ENCODE measurements at places on chromosomes 5 and 9.

DNA sequence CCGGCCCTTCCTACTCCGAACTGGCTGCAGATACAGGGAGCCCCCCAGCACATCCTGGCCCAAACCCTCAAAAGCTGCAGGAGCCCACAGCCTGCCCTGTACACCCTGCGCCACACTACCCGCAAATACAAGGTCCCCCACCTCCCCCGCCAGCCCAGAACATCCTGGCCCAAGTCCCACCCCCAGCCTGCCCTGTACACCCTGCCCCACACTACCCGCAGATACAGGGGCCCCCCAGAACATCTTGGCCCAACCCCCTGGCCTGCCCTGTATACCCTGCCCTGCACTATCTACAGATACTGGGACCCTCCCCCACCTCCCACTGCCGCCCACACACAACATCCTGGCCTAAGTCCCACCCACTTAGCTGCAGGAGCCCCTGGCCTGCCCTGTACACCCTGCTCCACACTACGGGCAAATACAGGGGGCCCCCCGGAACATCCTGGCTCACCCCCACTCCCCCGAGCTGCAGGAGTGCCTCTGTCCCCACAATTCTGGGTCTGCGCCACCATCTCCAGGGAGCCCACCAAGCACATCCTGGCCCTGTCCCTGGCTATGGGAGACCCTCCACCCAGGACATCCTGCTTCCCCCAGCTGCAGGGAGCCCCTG lies 8.3 kb downstream of the LPCAT1 start:
- DNase-seq = no peak

DNA sequence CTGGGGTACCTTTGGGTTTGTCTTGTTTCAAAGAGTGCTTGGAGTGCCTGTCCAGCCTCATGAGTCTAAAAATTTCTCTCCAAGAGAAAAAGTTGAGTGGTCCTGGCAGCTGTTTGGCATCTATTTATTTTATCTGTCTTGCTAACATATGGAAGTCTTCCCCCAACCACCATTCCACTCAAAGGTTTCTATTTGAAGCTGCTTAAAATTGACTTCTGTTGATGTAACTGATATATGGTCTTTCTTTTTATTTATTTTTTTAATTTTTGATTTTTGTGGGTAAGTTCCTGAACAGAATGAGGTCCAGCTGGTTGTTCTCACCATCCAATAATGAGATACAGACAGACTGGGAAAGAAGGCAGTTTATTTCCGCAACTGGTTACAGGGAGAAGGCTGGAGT lies 178.7 kb upstream of the SGCD start:
- no peak for DNase-seq

DNA sequence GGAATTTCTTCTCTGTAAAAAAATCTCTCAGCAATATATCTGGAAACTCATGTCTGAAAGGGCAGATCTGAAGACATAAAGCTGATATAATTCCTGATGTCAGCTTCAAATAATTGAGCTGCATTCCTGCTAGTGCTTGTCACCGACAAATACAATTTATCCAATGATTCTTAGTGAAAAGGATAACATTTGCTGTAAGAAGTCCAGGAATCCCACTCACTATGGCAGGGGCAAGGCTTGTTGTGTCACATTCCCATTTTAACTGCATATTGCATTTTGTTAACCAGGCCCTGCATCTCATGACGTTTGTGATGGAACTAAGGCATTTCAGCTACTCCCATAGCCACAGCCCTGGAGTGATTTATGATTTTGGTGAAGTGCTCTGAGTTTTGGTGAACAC lies 160.1 kb upstream of the DAB2 start:
- no peak for DNase-seq

- no peak for DNase-seq
Measured at GRCh38 chr9:119967867-119968535, 598.8 kb upstream of the BRINP1 start.

- DNase-seq = no peak
Measured at GRCh38 chr9:8356406-8356805, 556.8 kb upstream of the DMAC1 start.

DNA sequence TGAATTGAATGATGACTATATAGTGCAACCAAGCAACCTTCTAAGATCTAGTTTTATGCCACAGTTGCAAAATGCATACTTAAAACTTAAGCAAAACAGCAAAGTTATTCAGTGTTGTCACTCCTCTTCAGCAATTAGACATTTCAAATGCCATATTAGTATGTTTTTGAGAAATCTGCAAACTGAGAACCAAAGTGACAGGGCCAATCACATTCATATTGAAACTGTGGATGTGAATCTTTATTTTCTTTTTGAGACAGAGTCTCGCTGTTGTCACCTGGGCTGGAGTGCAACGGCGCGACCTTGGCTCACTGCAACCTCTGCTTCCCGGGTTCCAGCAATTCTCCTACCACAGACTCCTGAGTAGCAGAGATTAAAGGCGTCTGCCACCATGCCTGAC lies 249.2 kb upstream of the EFNA5 start:
- no peak for DNase-seq

DNA sequence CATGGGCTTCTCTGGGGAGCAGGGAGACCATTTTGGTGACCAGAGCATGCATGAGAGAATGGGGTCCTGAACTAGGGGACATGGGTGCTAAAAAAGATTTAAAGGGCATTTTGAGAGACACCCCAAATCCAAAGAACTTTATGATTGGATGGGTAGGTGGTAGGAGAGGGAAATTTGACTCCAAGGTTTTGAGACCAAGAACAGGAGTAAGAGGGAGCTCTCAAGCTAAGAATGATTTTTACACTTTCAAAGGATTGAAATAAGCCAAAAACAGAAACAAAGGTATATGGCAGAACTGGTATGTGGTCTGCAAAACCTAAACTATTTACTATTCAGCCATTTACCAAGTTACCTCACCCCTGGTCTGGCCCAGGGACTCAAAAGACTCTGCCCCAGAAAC lies 318.2 kb upstream of the CLINT1 start:
- DNase-seq = no peak

DNA sequence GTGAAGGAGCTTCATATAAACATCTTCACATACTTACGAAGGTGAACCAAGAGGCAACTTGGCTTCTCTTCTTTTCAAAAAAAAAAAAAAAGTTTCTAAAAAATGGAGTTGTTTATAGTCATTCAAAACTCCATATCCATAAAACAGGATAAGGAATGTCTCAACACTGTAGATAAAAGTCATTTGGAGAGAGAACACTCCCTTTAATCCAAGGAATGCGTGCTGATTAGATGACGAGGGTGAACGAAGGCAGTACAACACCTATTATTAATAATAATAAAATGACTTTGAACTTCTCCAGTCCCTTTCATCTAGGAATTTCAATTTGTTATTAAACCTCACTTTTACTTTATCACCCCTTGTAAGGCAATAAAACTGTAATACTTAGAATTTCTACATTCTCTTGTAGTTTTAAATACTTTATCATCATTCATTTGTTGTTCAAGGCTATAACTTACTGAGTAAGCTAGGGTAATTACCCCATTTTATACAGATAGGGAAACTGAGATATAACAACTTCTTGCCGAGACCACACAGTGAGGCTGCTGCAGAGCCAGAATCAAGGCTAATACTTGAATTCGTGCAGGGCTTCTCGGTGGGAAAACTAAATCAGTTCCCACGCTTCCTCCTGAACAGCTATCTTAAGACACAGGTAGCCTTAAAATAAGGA lies 377.1 kb downstream of the EFNA5 start:
- DNase-seq = no peak

- DNase-seq = no peak
Measured at GRCh38 chr9:130487500-130487899, 42.7 kb downstream of the ASS1 start.

Data from hippocampal formation (tissue), 2 donors.